ENCODE measurements at places on chromosomes 5 and 9.

- no peak for DNase-seq
Observed at GRCh38 chr9:36082931-36083330, 46.2 kb downstream of the RECK start.

DNA sequence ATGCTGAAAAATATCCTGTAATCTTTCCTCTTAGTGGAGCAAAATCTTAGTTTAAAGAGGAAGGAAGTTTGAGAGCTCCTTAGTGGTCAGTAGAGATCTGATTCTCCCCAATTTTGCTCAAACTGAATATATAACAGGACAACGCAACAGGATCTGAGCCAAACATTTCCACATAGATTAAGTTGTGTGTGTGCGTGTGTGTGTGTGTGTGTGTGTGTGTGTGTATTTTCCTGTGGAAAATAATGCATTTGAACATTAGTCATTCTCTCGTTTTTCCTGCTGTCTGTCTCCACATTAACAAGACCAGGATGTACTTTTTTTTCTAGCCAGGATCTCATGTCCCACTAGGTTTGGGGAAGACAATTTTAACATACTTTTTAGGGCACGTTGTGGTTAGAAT lies 312.1 kb upstream of the CDH18 start:
- peak; percentile 67 for DNase-seq

DNA sequence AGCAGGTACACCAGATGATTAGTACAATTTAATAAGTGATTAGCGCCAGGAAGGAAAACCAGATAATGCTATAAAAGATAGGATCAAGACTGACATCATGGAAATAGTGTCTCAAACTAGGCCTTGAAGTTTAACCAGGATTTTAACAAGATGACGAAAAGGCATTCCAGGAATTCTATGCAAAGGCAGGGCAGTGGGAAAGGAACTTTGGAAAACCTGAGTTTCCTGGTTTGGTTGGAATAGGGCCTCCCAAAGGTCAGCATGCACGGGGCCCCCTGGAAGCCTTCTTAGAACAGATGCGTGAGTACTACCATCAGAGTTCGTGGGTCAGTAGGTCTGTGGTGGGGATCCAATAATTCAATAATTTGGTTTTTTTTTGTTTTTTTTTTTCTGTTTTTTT lies 935.2 kb upstream of the DMAC1 start:
- no peak for DNase-seq

- no peak for DNase-seq
Observed at GRCh38 chr5:113378514-113378913, 56.3 kb downstream of the TSSK1B start.

- DNase-seq = no peak
Observed at GRCh38 chr5:173864126-173865050, 23.8 kb upstream of the CPEB4 start.

GRCh38 chr9:38347946-38348345 lies 44.6 kb upstream of the ALDH1B1 start:
- no peak for DNase-seq

- no peak for DNase-seq
Observed at GRCh38 chr5:14547666-14548065, 33.9 kb upstream of the OTULINL start.

DNA sequence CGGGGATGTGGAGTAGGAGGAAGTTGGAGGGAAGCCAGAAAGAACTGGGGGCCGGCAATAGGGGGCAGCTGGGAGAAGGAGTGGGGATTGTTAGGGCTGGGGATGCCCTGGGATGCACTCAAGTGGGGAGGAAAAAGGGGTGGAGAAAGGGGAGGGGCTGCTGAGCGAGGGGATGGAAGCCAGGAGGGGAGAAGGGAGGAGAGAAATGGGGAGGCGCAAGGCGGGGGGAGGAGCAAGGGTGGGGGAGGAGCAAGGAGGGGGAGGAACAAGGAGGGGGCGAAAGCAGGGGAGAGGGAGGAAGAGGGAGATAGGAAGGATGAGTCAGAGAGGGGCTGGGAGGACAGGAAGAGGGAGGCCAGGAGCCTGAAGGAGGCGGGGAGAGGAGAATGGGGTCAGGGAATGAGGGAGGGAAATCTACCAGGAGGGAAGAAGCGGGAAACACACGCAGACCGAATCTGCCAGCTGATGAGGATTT lies 1.6 kb downstream of the IRX4 start:
- no peak for DNase-seq

DNA sequence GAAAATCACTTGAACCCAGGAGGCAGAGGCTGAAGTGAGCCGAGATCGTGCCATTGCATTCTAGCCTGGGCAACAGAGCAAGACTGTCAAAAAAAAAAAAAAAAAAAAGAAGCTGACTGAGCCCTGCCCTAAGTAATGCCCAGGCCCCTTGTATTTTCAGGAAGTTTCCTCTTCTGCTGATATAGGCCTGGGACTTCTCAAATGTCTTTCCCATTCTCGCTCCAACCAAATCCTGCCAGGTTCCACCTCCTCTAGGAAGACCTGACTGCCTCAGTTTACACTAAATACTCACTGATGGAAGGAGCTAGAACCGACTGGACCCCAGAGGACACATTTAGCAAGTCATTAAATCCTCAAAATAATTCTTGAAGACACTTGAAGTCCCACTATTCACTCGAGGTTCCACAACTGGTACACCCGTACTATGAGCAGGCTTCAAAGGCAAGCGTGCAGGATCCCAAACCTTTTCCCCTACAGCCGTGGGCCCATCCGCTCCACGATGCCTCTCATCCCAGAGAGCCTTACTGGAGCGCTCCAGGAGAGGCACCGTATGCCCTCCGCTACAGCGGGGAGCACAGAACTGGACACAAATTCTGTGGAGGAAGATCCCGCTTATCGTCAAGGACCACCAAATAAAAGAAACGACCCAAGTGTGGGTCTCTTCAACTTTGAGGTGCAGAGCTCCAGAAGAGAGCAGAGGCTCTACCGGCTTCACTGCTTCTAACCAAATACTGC lies 676 bp downstream of the NOL6 start:
- no peak for DNase-seq

- DNase-seq = no peak
Observed at GRCh38 chr9:37927601-37928551, 23.9 kb upstream of the SLC25A51 start.

GRCh38 chr9:87684627-87685219 lies 41.2 kb upstream of the CTSL start:
- DNase-seq = peak; percentile 36

- DNase-seq = peak; percentile 80
Observed at GRCh38 chr9:134413890-134414623, 87.8 kb downstream of the RXRA start.

DNA sequence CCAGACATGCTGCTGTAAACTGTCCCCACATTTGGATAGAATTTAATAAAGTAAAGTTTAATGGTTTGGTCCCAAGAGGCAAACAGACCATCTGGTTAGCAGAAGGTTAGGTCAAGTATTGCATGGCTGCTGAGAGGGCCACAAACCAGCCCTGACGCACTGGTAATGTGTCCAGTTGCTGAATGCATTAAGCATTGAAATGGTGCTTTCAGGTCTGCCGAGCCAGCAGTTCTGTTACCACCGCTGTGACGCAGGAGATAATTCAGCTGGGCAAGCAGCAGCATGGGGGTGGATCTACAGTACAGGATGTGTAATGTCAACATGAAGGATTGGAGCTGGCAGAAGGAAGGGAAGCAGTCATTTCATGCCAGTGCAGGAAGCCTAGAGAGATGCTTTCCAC lies 16.0 kb downstream of the ZNF462 start:
- peak; percentile 93 for DNase-seq

- no peak for DNase-seq
Observed at GRCh38 chr5:175872287-175873087, 1.1 kb downstream of the CPLX2 start.

GRCh38 chr9:38141746-38142591 lies 72.9 kb upstream of the SHB start:
- peak; percentile 63 for DNase-seq

DNA sequence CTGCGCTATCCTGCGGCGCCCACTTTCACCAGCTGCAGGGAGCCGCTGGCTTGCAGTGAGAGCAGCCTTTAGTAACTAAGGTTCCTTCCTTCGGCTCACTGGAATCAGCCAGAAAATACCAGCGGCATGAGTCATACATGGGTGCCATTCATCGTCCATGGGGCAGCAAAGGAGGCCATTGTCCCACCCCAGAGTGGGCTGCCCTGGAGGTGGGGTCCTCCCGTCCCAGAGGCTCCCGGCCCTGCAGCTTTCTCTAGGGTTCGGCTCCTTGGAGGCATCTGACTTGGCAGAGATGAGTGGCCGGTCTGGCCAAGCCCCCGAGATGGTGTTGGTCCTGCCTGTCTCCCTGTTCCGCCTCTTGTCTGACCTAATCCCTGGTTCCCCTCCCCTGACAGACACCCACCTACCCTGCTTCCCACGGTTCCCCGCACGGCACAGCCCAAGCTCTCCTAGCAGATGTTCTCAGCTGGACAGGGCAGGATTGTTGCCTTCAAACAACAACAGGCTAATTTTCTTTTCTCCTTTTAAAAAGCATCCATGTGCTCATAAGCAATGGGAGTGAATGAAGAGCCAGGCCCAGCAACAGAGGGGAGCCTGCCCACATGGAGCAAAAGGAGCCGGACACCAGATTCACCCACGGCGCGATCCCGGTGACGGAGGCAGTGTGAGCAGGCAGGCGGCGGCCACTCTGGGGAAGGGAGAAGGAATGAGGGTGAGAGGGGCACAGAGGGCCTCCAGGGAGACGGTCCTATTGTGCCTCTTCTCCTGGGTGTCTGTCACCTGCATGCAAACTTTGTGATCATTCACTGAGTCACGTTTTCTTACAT lies 97.0 kb upstream of the COL5A1 start:
- peak; percentile 84 for DNase-seq

- peak; percentile 63 for DNase-seq
Observed at GRCh38 chr5:31133488-31133887, 60.0 kb upstream of the CDH6 start.

DNA sequence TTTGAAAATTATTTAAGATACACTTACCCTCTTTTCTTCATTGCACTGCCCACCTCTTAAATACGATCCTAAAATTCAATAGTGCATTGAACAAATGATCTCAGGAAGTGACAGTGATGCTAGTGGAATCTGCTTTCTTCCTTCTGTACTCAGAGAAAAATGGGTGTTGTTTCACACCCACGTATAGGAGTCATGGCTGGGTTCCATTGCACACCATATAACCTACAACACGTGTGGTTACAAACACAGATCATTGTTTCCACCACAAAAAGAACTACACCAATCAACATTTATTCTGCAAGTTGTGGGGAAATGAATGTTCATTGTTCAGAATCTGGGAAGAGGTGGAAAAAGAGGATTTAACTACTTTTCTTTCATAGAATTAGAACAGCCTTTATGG lies 275.9 kb downstream of the MAN2A1 start:
- DNase-seq = no peak

DNA sequence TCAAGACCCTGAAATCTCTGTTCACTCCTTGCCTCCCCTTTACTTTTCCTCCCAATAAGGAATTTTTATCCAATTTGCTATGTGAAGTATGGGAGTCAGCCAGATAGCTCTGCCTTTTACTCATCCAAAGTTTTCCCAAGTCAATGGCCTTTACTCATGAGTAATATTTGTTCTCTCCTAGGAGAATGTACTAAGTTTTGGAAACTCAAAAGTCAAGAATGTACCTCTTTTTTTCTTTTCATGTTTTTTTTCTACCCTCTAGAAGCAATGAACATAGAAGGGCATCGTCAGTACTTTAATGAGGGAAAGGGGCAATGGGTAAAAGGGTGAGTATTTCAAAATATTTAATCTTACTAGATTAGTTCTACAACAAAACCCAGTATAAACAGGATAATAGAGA lies 140.2 kb upstream of the SGCD start:
- DNase-seq = peak; percentile 17

GRCh38 chr9:30935730-30936129 lies 1448.7 kb upstream of the ACO1 start:
- no peak for DNase-seq

GRCh38 chr9:78932849-78933627 lies 636.1 kb downstream of the PSAT1 start:
- DNase-seq = peak; percentile 57

GRCh38 chr9:7103367-7103766 lies 345.6 kb downstream of the KDM4C start:
- DNase-seq = peak; percentile 46

DNA sequence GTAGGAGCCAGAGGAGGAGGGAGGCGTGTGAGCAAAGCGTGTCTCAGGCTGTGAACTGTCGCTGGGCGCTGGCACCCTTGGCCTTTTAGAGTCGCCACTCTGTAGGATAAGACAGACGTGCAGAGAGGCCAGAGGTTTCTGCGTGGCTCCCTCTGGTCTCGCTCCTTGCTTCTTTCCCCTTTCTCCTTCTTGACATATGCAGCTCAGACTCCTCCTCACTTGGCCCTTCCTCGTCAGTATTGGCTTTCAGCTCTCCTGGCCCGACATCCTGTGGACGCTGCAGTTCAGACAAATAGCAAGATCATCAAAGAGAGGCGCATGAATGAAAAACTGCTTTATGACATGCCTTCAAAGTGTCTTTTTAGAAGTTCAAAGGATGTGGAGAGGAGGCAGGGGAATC lies 116.8 kb upstream of the SPRY4 start:
- peak; percentile 76 for DNase-seq

- peak; percentile 61 for DNase-seq
Observed at GRCh38 chr5:123035918-123036390, 571 bp downstream of the PPIC start.

- DNase-seq = peak; percentile 60
Observed at GRCh38 chr9:123686131-123686828, 243.6 kb downstream of the DENND1A start.

GRCh38 chr9:133958756-133959155 lies 33.4 kb downstream of the VAV2 start:
- DNase-seq = no peak

DNA sequence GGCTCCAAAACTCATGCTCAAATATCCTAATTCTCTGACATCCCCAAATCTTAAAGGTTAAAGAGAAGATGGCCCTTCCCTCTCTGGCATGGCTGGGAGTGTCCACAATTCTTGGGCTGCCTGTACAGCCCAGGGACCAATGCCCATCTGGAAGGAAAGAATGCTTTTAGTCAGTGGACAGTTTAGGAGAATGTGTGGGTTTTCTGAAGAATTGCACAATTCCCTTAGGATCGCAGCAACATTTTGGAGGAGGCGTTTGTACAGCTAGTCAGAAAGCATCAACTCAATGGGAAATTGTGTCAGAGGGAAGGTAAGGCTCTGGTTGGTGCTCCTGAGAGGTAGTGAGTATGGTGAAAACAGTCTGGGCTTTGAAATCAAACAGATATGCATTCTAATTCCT lies 15.0 kb downstream of the FAM193B start:
- DNase-seq = peak; percentile 97

All from cardiac fibroblast (primary cell).